Liver (tissue), 10 donors: ENCODE measurements at places on chromosomes 7 and 10. TPM values are rescaled to one million over a fixed set of nuclear protein-coding genes. Genes with fewer than 3 reads are reported as not detected.

DNA sequence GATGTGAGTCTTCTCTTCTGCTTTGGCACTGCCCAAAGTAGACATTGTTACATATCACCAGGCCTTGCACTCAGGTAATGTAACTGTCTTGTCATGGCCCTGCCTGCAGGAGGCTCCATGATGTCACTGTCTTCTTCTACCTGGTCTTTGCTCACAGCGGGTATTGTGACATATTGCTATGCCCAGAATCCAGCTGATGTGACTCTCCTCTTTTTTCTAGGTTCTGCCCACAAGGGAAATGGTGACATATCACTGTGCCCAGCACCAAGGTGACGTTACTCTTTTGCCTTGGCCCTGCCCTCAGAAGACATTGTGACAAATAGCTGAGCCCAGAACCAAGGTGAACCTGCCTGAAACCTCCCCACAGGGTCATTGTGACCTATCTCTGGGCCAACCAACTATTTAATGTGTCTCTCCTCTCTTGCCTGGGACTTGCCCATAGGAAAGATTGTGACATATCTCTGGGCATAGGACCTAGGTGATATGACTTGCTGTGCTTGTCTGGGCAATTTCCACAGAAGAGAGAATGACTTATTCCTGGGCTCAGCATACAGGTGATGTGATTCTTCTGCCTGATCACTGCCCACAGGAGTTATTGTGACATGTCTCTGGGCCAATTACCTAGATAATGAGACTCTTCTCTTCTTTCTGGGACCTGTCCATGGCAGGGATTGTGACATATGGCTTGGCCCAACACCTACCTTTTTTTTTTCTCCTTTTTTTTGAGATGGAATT, 26.5 kb upstream of the ZNF107 start:
- no peak for DNase-seq

- no peak for DNase-seq
These were observed 318.9 kb downstream of the KCNMA1 start for GRCh38 chr10:77318739-77319138.

- DNase-seq: no peak
These were observed 84.9 kb upstream of the TCERG1L start for GRCh38 chr10:131396121-131397050.

GRCh38 chr10:106815427-106816043, 349.0 kb downstream of the SORCS1 start:
- no peak for DNase-seq

DNA sequence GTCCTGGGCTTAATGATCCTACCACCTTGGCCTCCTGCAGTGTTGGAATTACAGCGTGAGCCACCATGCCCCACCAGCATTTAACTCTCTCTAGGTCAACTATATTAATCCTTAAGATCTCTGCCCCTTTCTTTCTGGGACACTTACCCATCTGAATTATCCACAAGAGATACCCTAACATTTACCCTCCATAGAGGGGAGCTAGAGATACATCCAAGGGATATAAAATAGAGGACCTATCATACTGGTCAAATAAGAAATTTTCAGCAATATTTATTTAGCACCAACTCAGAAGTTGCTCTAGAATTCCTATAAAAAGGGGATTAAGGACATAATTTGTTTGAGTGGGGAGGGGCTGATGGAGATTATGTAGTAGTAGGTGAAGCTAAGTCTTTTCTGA, 96.5 kb downstream of the OTUD1 start:
- DNase-seq: no peak

DNA sequence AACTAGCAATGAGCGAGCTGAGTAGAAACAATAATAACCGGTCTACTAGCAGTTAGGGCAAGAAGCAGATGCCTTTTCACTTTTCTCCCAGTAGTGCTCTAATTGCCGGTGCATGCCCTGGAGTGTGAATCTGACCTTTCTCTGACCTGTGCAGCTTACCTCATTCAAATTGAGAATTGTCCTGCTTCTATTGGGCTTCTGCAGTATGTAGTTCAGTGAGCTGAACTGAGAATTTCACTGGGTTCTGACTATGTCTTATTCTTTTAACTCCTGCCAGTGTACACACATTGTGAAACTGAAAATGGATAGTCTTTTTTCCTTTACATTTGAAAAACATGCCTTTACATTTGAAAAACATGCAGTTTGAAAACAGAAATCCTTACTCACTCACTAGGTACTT, 157.9 kb upstream of the GRM3 start:
- DNase-seq: no peak

GRCh38 chr7:28767356-28767755, 190.8 kb downstream of the TRIL start:
- DNase-seq: no peak

- no peak for DNase-seq
These were observed 71.1 kb downstream of the CFAP58 start for GRCh38 chr10:104424719-104425118.

GRCh38 chr10:103802637-103803353, 52.6 kb downstream of the SH3PXD2A start:
- DNase-seq: no peak

- DNase-seq: peak; percentile 41
These were observed 515 bp downstream of the GSDME start for GRCh38 chr7:24756545-24757352.

DNA sequence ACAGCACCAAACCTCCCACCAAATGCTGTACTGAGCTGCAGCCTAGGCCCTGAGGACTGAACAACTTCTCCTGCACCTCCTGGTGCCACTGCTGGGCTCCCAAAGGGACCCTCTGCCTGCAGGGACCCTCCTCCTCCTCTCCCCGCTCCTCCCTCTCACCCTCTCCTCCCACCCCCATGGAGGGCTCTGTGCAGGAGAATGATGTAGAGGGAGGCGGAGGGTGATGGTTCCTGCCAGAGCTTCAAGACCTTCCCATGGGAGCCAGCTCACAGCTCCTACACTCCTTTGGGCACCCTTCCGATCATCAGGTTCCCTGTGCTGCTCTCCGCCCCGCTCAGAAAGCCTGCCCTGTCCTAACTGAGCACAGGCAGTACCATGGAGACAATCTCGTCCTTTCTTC, 97.7 kb downstream of the PRKAG2 start:
- no peak for DNase-seq

GRCh38 chr7:147432079-147432478, 1158.5 kb upstream of the C7orf33 start:
- DNase-seq: no peak

DNA sequence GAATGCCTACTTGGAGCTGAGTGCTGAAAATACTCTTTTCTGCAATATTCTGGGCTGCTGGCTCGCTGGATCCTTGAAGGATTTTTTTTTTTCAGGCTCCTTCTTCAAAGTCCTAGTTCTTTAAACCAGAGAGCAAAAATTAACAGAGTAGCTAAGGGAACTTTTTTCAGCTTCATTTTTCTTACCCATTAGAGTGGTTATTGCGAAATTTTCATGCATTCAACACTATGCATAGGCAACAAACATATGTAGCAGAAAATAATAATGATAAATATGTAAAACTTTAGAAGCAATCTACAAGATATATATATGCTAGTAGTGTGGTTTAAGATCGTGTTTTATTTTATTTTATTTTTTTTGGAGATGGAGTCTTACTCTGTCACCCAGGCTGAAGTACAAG, 264.6 kb downstream of the SFMBT2 start:
- no peak for DNase-seq

DNA sequence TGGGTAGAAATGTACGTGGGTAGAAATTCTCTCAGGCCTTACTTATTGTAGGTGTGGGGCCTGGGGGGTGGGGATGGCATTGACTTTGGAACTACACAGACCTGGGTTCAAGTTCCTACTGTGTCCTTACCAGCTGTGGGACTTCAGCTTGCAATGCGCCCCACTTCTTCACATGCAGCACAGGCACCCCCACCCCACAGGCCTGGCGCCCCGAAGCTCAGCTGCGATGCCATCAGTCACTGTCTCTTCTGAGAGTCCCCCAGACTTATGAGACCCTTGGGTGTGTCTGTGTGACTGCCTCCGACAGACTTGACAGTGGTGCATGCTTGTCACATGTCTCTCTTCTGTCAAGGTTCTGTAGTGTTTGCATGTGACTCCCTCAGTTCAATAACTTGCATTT, 3.1 kb upstream of the AP5Z1 start:
- no peak for DNase-seq

DNA sequence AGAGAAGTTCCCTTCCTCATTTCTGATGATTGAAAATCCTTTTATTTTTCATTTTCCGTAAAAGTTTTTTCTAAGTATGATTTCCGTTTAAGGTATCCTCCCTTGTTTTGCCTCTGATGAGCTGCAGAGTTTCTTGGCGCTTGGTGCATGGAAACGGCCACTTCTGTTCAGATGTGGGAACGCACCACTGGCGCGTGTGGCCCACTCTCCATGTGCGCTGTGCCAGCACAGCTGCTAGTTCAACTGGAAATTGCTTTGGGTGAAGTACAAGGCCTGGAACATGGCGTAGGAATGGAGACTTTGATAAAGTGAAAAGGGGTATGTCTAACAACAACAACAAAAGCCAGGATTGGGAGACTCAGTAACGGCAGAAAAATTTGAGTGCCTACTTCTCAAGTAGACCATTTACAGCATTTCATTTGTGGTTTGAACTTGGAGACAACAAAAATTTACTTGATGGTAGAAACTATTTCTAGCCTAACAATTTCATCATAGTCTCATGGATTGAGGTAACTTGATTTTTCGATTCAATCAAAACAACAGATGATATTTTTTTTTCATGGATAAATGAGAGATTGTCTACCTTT, 364.2 kb downstream of the SUGCT start:
- DNase-seq: no peak

DNA sequence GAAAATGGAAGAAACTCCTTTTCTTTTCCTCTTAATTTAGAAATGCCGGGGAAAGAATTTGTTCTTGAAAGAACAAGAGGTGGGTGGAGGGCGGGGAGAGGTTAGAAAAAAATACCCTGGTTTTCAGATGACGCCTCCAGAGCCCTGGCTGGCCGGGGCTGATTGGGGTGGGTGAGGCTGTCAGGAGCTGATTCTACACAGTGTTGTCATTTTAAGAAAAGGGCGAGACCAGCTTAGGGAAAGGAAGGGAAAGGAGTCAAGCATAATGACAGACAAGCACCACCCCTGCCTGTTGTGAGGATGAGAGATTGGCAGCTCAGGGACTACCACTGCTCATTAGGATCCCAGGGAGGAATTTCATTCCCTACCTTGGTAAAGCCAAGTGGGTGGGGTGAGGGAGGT, 9.9 kb upstream of the FAM180A start:
- DNase-seq: peak; percentile 56

- DNase-seq: no peak
These were observed 18.1 kb downstream of the KAZALD1 start for GRCh38 chr10:101079874-101080273.

- DNase-seq: no peak
These were observed 11.7 kb downstream of the CPA5 start for GRCh38 chr7:130356121-130356875.

DNA sequence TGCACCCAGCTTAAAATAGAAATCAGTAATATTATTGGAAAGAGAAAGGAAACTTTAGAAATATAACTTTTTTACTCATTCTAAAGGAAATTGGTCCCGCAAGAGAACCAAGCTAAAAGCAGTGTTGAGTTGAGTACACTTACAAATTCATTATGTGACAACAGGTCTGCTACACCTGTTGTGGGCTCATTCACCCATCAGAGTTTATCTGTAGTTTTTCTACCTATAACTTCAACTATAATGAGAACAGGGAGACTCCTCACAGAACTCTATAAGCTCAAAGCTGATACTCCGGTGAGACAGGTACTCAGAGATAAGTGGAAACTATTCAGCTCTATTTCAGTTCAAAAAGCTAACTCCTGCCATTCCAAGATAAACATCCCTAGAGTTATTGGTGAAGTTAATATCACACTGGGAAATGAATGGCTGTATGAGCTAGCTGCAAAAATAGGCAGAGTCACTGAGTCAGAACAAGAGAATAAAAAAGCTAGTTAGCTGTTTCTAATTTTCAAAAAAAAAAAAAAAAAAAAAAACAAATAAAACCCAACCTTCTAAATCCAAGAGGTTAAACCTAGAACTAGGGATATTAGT, 121.3 kb downstream of the PPP1R3A start:
- DNase-seq: no peak

- no peak for DNase-seq
These were observed 69.4 kb upstream of the CAV2 start for GRCh38 chr7:116429986-116430619.

GRCh38 chr7:157014635-157015555, 4.4 kb upstream of the MNX1 start:
- no peak for DNase-seq

GRCh38 chr7:112103246-112103645, 103.0 kb downstream of the DOCK4 start:
- DNase-seq: no peak

DNA sequence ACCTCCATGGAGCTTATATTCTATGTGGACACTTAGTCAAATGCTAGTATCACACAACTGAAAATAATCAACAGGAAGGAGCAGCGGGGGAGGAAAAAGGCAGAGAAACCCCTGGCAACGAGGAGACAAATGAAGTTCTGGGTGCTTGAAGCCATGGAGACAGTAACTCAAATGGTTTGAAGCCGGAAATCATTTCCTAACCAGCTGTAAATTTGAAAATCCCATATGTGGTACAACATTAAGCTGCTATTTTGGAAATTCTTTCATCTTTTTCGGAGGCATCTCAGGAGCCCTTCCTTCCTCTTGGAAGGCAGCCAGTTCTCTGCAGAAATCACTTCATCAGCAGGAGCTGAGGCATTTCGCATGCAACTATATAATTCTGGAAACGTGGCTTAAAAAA, 91.4 kb downstream of the PPP1R3C start:
- DNase-seq: no peak

DNA sequence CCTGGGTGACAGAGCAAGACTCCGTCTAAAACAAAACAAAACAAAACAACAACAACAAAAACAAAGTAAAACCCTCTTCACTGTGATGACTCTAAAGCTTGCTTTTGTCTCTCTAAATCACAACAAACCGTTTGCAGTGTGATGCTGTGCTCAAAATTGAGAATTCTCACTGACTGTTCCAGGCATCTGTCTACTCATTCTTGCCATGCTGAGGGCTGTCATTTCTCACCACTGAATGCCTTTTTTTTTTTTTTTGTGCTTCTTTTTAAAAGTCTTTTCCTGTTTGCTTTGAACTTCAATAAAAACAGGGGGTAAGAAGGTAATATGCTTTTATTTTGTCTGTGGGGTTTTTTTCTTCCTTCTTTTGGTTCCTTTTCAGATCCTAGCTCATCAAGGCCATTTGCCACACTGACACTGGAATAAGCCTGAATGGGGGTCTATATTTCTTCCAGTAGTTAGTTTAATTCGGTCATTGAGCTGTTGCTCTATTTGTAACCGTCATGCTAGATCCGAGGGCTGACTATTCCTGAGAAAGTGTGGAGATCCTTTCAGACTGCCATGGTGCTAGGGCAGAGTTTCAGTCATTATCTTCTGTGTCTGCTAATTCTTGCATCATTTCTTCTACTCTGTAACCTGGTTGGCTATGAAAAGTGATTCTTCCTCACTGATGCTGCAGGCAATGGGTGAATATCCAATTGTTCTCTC, 10.6 kb downstream of the FAS start:
- no peak for DNase-seq

Gene CHN2
- 25.4 TPM for polyA plus RNA-seq

Gene MKX
- 3.0 TPM for polyA plus RNA-seq

Gene TNS3
- polyA plus RNA-seq: 16.8 TPM

Gene AUTS2
- 6.4 TPM for polyA plus RNA-seq

Gene UCN3
- not detected for polyA plus RNA-seq

Gene ANKRD61
- 0.42 TPM for polyA plus RNA-seq

Gene HTRA1
- 71.0 TPM for polyA plus RNA-seq

Gene ITGA8
- polyA plus RNA-seq: 0.46 TPM
